Stimulated activated CD4-positive, alpha-beta T cell treated with anti-CD3 and anti-CD28 coated beads, Interleukin-12 subunit alpha, Interleukin-12 subunit beta, amount 100 ng/mL, for 48 hours (primary cell): ENCODE measurements at places on chromosomes 7 and 10.

GRCh38 chr7:102468478-102469350, 3.9 kb downstream of the LRWD1 start:
- no peak for DNase-seq

DNA sequence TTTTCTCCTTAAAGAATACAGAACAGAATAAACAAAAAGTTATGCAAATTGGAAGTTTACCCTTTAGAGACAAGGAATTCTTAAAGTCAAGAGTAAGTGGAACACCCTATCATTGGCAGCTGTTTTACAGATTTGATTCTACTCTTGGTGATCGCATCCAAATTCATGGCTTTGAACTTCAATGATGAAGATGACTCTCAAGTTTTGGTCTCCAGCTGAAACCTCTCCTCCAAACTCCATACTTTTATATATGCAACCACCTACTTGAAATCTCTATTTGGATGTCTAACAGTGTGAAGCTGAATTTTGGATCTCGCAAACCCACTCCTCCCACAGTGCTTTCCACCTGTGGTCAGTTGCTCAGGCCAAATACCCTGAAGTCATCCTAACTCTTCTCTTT, 80.4 kb downstream of the EPC1 start:
- DNase-seq, result no peak

DNA sequence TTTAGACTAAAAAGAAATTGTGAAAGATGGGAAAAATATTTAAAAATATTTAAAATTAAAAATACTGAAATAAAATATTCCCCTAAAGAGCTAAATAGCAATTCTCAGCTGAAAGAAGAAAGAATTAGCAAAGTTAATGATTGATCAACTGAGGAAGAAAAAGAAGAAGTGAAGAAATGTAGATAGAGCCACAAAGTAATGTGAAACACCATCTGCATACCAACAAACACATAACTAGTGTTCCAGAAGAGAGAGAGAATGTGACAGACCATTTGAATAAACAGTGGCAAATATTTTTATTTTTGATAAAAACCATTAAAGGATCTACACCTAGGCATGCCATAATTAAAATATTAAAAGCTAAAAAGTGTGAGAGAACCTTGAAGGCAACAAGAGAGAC, 784.5 kb upstream of the ZWINT start:
- DNase-seq, result no peak

GRCh38 chr7:6630007-6630849, 6.9 kb upstream of the ZNF316 start:
- no peak for DNase-seq

GRCh38 chr7:99079104-99079503, 64.8 kb downstream of the SMURF1 start:
- DNase-seq, result no peak

GRCh38 chr10:110023785-110024465, 16.1 kb downstream of the ADD3 start:
- no peak for DNase-seq

- DNase-seq, result no peak
These were observed 112.0 kb downstream of the PRLHR start for GRCh38 chr10:118483496-118483895.

DNA sequence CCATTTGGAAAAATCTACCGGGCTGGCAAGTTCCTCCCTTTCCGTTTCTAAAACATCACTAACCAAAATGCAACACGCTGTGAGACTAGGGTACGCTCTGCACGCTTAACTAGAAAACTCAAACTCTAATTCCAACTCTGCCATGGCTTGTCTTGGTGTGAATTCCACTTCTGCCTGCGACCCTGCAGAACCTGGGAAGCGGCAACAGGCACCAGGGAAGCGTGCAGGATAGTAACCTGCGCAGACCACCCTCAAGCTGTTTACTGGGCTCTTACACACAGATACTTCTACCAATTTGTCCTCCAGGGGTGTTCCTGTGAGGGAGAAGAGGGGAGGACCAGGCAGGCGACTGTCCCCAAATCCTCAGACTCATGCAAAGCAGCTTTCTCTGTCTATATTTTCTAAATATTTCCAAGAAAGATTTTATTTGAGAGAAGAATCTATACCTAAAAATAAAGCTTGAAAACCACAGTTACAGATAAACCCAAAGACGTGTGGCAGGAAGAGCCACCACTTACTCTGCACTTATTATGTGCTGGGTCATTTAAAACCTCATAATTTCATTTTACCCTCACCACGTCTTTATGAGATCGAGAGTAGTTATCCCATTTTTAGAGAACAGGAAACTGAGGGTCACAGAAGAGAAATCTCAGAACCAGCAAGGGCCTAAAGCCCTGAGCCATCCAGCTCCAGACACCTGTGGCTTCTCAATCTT, 52.9 kb downstream of the CPXM2 start:
- DNase-seq, result no peak

DNA sequence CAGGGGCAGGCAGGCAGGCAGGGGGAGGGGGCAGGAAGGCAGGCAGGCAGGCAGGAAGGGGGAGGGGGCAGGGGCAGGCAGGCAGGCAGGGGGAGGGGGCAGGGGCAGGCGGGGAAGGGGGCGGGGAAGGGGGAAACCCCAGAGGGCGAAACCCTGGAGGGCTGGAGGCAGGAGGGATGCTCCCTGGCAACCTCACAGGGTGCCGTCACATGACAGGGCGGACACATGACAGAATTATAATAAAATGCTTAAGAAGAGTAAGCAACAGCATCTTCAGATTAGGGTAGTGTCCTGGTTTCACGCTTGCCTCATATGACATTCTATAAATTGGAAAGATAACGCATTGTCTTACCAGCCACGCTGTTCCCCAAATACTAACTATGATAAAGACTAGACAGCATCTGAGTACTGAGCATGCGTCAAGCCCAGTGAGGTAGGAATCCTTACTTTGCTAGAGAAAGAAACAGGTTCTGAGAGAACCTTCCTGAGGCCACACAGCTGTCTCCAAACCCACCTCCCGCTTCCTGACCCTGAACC, 131.6 kb downstream of the DIP2C start:
- DNase-seq, result no peak

GRCh38 chr10:63200431-63200830, 67.3 kb downstream of the NRBF2 start:
- no peak for DNase-seq

DNA sequence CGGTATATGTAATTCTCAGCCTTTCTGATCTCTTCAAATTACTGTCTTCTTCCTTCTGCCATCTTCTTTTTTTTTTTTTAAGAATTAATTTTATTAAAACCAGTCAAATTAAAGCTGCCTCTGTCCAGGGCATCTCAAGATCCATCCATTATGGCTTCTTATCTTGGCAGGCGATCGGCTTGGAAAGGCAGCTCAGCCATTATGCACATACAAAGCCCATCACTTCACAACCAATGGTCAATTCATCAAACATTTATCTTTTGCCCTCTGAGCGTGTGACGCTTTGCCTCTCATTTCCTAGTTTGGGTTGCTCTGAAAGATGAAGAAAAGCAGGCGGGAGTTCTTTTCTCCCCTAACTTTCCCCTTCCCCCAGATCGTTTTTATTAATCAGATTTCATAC, 591.6 kb downstream of the LRMDA start:
- no peak for DNase-seq

DNA sequence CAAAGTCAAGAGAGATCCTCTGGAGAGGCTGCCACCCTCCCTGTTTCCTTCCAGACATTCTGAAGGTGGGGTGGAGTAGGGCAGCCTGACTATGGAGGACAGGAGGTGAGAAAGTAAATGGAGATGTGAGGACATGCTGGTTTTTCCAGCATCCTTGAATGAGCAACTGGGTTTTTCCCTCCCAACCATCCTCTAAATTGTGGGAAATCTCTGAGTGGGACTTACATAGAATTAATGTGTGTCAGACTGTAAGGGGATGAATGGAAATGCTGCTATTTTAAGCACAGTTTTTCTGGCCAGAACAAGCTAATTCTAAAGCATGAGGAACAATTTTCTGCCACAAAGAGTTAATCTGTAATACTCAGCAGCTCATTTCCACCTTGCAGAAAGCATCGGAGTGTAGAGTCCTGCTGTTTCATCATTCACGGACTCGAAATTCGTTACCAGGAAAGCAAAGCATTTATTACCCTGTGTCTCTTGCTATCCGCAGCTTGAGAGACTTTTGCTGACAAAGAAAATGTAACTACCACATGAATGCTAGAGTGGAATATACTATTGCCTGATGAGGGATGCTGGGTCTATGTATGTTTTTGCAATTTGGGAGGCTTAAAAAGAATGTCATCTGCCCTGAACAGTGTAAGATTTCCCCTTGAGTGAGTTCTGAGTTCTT, 213.0 kb downstream of the CELF2 start:
- DNase-seq, result no peak

DNA sequence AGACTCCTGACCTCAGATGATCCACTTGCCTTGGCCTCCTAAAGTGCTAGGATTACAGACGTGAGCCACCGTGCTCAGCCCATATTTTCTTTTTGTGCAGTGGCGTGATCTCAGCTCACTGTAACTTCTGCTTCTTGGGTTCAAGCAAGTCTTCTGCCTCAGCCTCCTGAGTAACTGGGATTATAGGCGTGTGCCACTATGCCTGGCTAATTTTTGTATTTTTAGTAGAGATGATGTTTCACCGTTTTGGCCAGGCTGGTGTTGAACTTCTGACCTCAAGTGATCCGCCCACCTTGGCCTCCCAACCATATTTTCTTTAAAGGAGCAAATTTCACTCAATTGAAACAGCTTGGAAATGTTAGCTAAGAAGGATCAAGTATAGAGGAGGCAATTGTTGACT, 16.5 kb downstream of the GBF1 start:
- no peak for DNase-seq

DNA sequence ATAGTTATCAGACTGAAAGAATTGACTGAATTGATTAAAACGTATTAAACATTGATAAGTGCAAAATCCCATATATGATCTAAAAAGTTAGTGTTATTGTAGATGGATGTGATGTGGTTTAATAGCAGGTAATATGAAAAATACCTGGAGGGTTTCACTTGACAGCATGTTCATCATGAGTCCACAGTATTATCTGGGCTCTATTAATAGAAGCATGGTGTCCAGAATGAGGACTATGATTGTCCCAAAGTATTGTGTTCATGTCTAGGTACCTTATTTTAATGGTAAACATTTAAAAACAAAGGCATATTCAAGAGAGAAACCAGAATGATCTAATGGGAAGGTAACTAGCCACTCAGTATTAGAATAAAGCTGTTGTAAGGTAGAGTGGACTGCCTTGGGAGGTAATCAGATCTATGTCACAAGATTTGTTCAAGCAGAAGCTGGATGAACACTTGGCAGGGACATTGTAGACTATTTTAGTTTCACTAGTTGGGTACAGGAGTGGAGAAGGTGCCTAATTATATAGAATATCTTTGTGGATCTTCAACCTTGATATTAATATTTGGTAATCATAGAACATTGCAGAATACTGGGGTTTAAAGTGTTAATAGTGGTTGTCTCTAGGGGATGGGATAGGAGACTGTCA, 43.5 kb downstream of the MCU start:
- no peak for DNase-seq

DNA sequence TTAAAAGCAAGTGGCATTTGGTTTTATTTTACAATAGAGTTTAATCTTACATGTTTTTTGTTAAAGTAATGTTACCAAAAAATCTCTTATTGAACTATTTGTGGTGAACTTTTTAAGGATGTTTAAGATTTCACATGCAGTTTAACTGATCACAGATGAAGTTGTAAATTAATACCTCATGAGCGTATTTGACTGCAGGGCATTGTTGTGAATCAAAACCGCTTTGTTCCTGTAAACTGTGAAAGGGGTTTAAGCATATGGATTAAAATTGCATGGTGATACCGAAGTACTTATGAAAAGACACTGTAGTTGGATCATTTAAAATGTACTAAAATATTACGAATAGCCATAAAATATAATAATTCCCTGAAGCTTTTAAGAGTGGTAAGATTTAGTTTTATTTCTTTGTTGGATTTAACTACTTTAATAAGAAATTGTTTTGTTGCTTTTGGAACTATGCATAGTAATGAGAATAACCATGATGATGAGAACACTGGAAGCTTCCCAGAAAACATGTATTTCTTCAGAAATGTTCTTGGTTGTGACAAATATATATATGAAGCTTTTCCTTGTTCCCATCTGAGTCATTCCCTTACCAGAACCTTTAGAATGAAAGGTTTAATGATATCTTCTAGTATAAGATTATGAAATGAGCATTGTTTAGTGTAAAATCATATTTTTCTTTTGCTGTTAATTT, 131.3 kb downstream of the ADK start:
- no peak for DNase-seq

DNA sequence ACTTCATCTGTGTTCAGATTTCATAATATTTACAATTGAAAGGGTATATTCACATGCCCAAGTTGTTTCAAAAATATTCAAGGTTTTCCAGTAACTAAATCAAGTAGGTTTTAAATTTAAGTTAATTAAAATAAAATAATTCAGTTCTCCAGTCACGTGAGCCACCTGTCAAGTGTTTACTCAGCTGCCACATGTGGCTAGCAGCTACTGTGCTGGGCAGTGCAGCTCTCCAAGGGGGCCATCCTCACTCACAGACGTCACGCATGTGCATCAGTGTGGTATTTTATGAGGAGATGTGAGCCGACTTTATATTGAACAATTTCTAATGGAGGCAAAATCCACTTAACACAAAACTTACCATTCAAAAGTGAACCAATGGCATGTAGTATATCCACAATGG, 69.7 kb upstream of the CAMK2B start:
- DNase-seq, result no peak

GRCh38 chr10:78577712-78578111, 491.1 kb upstream of the ZMIZ1 start:
- DNase-seq, result no peak

GRCh38 chr10:28294809-28295208, 8.1 kb downstream of the MPP7 start:
- DNase-seq, result no peak

DNA sequence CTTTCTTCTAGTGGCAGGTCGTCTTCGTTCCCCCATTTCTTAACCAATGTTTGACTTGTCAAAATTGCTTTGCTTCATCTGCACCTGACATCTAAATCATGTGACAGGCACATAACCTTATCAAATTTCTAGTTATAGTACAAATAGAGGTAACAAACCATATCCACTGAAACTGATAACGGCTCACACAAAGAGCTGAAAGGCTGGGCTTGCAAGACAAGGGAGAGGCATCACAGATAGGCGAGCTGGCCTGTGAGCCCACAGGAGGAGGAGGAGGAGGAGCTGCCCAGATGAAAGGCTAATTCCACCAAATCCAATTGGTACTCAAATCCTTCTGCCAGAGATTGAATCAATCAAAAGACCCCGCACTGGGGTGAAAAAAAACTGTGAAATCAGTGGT, 80.2 kb upstream of the NEBL start:
- no peak for DNase-seq

- no peak for DNase-seq
These were observed 62.4 kb upstream of the DOCK1 start for GRCh38 chr10:126842836-126843235.

GRCh38 chr10:24207341-24207740, 1.6 kb upstream of the KIAA1217 start:
- DNase-seq, result no peak
